Coronary artery (tissue), 2 donors: ENCODE measurements at places on chromosomes 3 and 15.

- DNase-seq, result no peak
Observed at GRCh38 chr3:9402410-9403228, 5.2 kb downstream of the SETD5 start.

DNA sequence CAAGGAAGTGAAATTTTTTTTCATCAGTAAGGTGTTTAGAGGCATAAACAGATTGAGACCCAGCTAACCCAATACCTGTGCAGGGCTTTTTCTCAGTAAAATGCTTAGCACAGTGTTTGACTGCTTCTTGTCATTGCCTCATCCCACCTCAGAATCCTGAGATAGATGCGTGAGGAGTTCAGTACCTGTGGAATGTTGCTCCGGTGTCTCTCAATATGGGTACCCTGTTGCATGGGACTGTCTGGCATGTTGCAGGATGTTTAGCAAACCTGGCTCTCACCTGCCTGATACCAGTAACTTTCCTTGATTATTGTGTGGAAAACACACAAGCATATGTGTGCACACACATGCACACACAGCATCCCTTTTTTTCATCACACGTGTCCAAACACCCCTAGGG is 128.4 kb downstream of the MCTP2 start:
- DNase-seq, result no peak

DNA sequence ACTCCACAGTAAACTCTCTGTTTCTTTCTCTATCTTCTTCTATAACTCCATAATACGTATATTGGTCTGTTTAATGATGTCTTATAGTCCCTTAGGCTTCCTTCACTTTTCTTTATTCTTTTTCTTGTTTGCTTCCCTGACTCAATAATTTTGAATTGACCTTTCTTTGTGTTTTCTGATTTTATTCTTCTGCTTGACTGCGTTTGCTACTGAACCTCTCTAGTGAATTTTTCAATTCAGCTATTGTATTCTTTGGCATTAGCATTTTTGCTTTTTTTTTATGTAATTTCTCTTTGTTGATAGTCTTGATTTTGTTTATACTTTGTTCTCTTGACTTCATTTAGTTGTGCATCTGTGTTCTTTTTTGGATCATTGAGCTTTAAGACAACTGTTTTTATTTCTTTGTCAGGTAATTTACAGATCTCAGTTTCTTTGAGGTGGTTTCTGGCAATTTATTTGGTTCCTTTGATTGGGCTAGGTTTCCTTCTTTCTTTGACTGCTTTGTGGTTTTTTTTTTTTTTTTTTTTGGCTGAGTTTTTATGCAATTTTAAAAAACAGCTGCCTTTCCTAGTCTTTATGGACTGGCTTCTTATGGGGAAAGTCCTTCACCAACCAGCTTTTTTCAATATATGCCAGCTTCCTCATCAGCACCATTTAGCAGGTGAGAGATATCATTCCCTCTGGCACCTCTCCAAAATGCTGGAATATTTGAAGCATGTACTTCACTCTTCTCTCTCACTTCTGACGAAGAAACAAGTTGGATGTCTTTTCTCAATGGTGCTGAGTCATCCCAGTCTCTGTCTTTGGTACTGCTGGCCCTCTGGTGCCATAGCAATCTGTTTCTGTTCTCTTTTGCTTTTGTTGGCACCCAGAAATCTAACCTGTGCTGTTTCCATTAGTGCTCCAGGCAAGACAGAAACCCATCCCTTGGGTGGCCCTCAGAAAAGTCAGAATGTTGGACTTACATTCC is 17.6 kb downstream of the RSRC1 start:
- DNase-seq, result no peak

DNA sequence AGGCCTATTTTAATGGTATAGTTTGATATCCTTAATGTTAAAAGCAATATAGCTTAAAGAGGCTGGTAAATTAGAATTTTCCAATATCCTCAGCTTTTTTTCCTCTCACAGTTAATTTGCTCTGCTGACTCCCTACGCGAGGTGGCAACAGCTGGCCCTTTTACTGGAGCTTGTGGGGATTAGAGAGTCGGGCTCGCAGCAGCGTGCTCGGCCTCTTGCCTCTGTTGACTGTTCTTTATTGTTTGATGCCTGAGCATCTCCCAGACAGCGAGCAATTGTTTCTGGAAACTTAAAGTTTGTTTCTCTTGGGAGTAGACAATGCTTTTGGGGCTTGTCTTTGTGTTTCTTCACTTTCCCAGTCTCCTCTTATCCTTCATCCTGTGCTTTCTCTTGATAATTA is 80.8 kb downstream of the OPA1 start:
- no peak for DNase-seq

- DNase-seq, result no peak
Observed at GRCh38 chr3:59258550-59259260, 208.9 kb upstream of the CFAP20DC start.

- DNase-seq, result no peak
Observed at GRCh38 chr3:129460572-129460971, 20.5 kb downstream of the IFT122 start.

GRCh38 chr3:143849854-143850549 is 1.7 kb upstream of the SLC9A9 start:
- no peak for DNase-seq

DNA sequence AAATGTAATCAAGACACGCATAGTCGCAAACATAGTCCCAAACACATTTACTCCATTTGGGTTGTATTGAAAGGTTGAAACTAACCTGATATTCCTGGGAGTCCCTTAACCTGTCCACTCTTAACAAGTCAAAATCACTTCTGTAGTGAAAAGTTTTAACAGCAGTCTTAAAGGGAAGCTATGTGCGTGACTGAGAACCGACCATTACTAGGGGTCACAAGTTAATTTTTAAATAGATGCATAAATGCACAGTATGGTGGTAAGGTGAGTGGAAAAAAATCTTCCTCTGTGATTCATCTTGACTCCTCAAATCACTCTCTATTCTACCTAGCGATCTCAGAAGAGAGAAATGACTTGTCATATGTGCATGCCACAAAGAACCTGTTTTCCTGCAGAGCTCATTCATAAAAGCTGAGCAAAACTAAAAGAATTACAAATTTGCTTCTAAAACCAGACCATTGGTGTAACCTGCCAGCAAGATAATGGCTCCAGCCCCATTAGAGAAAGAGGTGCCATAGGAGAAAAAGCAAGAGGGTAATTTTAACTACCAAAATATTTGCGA is 4.8 kb downstream of the GPR15 start:
- no peak for DNase-seq

DNA sequence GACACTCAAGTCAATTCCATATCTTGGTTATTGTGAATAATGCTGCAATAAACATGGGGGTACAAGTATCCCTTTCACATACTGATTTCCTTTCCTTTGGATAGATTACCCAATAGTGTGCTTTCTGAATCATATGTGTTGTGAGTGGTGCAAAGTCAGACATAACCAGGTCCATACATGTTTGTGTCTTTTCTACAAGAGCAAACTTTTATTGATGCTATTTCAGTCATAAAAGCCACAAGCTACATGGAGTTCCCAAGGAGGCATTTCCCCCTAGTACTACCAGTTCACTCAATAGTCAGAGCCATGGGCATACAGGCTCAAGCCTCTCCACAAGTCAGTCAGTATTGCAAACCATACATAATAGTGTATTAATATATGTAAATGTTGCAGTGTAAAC is 10.1 kb downstream of the CEP63 start:
- DNase-seq, result no peak

GRCh38 chr3:172125053-172125452 is 85.7 kb downstream of the FNDC3B start:
- DNase-seq, result no peak

GRCh38 chr15:63615935-63616334 is 18.7 kb downstream of the FBXL22 start:
- no peak for DNase-seq
